HS-27A (cell line): ENCODE measurements at places on chromosomes 1 and 21.

DNA sequence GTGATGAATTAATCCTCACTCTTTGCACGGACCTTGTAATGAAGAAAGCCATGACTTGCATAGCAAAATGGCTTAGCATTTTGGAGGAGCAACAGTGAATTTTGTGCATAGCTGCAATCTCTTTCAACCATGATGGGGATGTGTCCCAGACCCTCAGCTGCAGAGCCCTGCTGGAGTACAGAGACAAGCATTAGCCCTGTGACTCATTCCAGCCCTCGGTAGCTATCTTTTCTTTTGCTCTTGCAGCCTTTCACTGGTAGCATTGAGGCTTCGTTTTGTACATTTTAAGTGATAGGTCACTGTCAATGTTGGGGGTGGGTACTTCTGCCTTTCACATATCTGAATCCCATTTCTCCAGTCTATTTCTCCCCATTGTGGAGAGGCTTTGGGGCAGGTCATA lies 58.4 kb downstream of the SLC35F3 start:
- DNase-seq, result no peak

DNA sequence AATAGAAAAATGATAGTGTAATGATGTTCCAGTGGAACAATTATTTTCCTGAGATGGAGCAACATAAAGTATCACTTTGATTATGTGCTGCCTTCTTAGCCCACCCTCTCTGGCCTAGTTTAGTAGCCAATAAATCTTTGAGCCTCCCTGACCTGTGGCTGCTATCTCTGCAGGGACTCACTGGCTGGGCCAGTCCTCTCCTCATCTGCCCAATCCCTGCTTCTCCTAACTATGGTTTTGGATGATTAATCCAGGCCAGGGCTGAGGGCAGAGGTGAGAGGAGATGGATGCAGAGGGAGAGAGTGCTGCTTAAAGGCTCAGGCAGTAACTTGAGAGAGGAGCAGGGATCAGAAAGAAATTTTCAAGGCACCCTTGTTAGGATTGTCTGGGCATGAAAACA lies 89.0 kb upstream of the CD34 start:
- no peak for DNase-seq

DNA sequence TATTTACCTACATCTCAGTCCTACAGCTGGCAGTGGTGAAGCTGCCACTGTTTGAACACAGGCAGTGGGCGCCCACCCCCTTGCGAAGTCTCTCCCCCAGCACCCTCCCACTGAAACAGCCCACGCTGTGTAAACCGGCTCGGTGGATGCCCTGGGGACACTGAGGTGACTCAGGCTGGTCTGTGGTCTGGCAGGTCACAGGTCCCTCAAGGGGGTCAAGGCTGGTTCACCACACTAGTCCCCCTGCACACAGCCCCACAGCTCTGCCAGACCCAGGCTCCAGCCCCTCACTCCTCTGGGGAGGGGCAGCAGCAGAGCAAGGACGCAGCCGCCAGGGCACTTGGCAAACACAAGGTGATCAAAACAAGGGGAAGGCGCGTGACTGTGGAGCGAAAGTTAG lies 7.6 kb downstream of the CHD5 start:
- DNase-seq, result no peak

DNA sequence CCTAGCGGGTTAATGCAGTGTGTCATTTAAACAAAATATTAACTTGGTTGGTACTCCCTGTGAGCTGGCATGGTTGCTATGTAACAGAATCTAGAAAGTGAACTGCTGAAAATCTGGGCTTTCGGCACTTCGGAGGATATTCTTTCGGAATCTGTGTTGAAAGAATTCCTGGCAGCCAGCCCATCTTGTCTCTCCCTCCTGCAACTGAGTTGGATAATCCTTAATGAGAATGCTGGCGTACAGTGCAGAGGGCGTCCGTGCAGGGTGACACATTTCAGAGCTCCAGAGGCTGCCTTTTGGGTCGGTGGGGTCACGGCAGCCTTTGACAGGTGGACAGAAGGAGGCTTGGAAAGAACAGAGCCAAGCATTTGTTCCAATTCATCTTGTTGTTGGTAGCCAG lies 3.7 kb downstream of the KAZN start:
- DNase-seq, result no peak

GRCh38 chr1:206933333-206933945 lies 11.7 kb upstream of the FCMR start:
- DNase-seq, result no peak

GRCh38 chr1:223844787-223845036 lies 1.0 kb downstream of the TP53BP2 start:
- DNase-seq, result no peak

- no peak for DNase-seq
Observed at GRCh38 chr1:172467446-172467845, 23.6 kb upstream of the PIGC start.

DNA sequence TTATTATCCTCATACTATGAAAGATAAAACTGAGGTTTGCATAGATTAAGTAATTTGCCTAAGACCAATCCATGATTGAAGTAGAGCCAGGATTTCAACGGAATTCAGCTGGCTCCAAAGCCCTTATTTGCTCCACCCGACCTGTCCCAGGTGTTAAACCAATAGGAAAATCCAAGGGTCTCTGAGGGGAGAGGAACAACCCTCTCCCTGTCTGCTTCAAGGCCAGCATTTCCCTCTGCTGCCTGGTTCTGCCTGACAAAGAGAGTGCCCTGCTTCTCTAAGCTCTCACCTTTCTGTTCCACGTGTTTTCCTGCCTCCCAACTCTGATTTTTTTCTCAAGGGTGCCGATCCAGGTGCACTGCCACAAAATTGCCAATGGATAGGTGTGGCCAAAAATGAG lies 127.4 kb downstream of the UBE2U start:
- DNase-seq, result no peak

GRCh38 chr1:156006666-156007376 lies 13.9 kb downstream of the SSR2 start:
- no peak for DNase-seq

- no peak for DNase-seq
Observed at GRCh38 chr1:235843461-235843961, 23.2 kb downstream of the LYST start.

- no peak for DNase-seq
Observed at GRCh38 chr1:43041591-43041990, 82.9 kb upstream of the SLC2A1 start.

GRCh38 chr1:4615138-4615470 lies 39.3 kb upstream of the AJAP1 start:
- no peak for DNase-seq

DNA sequence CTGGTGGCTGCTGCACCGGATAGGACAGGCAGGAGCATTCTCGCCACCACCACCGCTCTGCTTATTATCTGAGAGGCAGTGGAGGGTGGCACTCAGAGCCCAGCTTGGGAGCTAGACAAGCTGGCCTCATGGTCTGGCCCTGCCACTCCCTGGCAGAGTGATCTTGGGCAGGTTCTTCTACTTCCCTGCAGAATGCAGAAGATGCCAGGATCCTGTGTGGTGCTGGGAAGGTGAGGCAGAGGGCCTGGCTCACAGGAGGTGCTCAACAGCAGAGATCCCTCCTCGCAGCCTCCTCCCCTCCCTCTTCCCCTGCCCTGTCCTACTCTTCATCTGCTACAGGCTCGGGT lies 60.4 kb downstream of the ARHGEF10L start:
- DNase-seq, result no peak

GRCh38 chr1:29686012-29686930 lies 449.9 kb downstream of the PTPRU start:
- DNase-seq, result no peak

- peak; percentile 58 for DNase-seq
Observed at GRCh38 chr21:36419996-36420395, 34.8 kb downstream of the CHAF1B start.

- DNase-seq, result no peak
Observed at GRCh38 chr1:6300342-6301048, 39.6 kb upstream of the GPR153 start.

DNA sequence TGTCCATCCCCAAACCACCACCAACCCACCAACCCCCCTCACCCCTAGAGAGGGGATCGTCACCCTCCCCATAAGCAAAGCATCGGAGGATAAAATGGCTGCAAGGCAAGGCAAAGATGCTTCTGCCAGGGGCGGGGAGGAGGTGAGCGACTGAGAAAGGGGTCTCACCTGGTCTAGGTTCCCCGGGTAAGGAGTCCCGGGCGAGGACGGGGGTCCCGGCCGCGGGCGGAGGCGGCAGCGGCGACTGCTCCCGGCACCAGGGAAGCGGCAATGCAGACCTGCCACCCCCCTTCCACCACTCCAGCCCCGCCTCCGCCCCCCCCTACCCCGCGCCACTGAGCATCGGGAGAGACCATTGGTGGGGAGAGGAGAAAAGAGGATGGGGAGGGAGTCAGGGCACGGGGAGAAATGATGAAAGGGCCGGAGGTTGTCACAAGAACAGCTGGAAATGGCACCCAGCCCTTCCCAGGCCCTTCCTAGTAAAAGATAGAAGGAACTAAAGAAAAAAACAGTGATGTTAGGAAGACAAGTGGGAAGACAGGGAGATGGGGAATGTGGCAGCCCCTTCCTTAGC lies at the start of gene SV2A:
Gene SV2A, minus strand, starts transcription at position 274 of the 574 bp plus-strand sequence. CDS start 4,004 bp downstream, outside the sequence.
- DNase-seq, result no peak

GRCh38 chr1:215819114-215819513 lies 252.0 kb downstream of the KCTD3 start:
- DNase-seq, result peak; percentile 50

- DNase-seq, result peak; percentile 54
Observed at GRCh38 chr1:155167166-155168104, 5.7 kb downstream of the KRTCAP2 start.

DNA sequence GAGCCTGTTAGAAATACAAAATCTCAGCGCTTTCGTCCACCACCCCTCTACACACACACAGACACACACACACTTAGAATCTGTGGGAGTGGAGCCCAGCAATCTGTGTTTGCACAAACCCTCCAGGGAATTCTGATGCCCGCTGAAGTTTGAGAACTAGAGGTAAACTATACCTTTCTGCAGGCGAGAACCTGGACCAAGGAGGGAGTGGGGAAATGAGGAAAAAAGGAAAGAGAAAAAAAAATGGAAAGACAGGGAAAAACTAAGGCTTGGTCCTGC lies 468 bp upstream of the NIBAN1 start:
- DNase-seq, result no peak

DNA sequence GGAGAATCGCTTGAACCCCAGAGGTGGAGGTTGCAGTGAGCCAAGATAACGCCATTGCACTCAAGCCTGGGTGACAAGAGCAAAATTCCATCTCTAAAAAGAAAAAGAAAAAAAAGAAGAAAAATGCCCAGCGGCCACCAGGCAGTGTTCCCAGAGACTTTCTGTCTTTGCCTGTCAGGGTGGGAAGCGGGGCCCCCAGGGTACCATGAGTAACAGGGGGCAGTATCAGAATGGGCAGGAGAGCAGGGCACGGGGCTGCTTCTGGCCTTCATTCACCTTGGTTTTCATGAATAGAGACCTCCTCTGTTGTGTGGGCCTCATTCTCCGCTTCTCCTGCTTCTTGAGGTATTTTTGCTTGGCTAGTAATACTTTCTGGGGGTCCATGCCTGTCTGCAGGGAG lies 20.4 kb downstream of the SLC26A9 start:
- no peak for DNase-seq

DNA sequence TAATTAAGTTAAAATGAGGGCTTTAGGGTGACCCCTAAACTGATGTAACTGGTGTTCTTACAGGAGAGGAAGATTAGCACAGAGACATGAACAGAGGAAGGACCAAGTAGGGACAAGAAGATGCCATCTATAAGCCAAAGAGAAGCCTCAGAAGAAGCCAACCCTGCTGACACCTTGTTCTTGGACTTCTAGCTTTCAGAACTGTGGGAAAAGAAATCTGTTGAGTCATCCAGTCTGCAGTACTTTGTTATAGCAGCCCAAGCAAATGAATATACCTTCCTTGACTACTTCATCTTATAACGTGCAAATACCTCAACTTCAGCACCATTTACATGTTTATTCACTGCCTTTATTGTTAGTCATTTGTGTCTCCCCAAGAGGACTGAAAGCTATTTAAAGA lies 3.4 kb downstream of the ZBTB21 start:
- DNase-seq, result no peak

DNA sequence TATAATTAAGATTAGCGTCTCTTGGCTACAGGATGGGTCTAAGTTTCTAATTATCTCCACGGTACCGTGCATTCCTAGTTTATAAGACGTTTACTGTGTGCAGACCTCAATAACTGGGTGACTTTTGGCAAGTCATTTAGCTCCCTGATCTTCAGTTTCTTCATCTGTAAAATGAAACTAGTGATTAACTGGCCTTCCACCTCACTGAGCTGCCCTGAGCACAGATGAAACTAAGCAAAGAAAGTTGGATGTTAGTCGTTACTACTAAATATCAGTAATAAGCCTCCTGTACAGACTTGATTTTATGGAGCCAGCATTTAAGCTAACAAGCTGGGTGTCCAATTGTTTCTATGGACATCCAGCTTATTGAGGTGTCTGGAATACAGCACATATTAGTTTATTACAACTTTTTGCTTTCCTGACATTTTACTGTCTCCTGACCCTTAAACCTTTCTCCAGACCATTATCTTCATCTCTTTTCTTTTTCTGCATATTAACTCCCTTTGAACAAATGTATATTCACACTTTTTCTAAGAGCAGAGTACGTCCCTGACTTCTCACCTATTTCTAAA lies 1.1 kb downstream of the CR2 start:
- no peak for DNase-seq

DNA sequence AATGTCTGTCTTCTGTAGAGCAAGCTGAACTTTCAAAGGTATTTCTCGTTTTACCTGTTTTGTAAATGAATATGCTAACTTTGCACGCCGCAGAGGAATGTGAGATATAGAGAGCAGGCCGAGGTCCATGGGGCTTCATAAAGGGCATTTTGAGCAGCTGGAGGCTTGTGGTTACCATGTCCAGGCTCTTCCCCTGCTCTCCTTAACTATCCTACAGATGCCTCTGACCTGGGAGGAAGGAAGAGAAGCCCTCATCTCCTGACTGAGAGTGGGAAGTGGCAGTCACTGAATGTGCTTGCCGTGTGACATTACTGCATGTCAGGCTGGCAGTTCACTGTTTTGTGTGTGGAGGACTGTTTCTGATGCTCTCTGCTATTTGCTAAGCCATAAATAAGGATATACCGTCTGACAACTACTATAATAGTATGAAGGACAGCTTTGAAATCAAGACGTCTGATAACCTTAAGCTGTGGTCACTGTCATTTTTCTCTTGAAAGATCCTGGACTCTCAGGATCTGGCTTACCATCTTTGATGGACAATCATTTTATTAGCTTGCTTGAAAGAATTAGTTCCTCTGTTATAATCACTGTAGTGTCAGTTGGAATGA lies 92.2 kb downstream of the DYRK1A start:
- DNase-seq, result no peak

- DNase-seq, result no peak
Observed at GRCh38 chr1:73761559-73761958, 436.4 kb downstream of the LRRIQ3 start.

DNA sequence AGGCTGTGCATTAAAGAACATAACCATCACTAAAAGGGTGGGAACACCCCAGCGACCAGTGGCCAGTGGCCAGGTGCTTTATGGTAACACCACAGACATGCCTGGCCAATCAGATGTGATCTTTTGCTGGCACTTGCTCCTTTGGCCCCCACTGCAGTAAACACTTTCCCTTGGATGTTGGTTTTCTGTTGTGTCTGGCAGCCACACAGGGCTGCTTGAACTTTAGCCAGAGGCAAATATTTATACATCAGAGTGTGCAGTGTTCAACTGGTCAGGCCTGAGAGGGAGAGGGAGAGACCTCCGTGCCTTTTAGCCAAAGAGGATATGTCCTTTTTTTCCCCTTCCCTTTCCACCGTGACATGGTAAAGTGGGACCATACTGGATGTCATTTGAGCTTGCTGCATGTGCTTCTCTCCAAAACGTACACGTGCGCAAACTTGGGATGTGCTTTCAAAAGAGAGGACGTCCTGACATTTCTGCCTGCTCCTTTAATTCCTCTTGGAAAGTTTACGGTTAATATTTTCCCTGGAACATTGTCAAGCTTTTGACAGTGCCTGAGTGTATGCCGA lies 101.2 kb downstream of the NFIA start:
- DNase-seq, result no peak

- DNase-seq, result no peak
Observed at GRCh38 chr1:186498695-186499389, 37.9 kb upstream of the PDC start.
